ENCODE measurements at places on chromosomes 16 and 17.
A peak's percentile ranks its signal among the peaks of the same experiment; 100 is the strongest.

- no peak for DNase-seq
Measured at GRCh38 chr17:44007346-44008204, 3.2 kb downstream of the NAGS start.

GRCh38 chr17:48647103-48647962 lies 21.2 kb upstream of the HOXB9 start:
- DNase-seq = no peak

GRCh38 chr16:83145297-83145696 lies 518.5 kb downstream of the CDH13 start:
- DNase-seq = no peak

GRCh38 chr17:280216-280615 lies 72.4 kb downstream of the RPH3AL start:
- no peak for DNase-seq

DNA sequence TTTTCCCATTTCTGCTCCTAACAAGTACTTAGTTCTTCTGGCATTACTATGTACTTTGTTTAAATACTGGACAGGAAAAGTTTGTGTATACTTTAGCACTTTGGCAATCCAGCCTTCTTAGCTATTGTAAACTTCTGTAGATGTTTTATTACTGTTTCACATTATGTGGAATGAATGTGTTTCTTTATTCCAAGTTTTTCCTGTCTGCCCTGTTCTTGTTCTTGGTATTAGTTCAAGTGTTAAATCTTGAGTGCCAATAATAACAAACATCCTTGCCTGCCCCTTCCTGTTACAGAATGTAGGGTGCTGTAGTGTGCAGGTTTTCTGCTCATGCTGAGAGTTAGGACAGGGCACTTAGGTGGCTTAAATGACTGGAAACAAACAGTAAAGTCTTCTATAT lies 7.3 kb upstream of the CAPNS2 start:
- DNase-seq = no peak

DNA sequence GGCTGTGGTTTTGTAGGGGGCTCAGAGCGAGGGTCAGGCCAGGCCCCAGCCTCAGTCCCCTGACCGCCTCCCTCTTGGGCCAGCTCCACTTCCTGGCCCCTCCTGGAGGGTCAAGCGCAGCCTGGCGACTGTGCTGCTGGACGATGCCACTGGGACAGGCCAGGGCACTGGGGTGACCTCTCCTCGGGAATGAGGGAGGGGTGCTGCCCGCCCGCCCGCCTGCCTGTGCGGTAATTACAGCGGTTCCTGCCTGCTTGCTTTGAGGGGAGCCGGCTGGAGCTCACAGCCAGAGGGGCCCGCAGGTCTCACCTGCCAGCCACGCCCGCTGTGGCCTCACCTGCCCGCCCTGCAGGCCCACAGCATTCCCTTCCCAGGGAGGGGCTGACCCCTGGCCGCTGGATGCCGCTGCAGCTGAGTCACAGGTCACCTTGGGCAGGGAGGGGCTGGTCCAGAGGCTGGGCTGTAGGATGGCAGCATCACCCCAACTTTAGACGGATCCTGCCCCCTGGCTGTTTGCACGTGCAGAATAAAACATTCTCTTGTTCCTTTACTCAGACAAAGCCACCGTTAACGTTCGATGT lies 76.7 kb upstream of the CBX4 start:
- DNase-seq = peak; percentile 18

DNA sequence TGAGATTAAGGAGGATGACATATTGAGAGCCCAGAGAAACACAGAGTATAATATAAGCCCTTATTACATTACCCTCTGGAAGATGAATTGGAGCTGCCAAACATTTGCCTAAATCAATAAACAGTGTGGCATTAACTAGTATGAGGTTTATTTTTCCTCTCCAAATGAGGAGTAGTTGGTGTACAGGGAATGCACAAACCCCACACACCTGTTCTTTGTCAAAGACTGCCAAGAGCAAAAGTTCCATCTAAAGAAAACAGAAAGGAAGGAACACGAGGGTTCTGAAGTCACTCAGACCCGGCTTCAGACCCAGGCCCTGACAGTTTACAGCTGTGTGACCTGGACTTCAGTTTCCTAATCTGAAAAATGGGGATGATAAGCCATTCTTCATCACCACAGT lies 138.1 kb downstream of the SHISA9 start:
- DNase-seq = no peak

DNA sequence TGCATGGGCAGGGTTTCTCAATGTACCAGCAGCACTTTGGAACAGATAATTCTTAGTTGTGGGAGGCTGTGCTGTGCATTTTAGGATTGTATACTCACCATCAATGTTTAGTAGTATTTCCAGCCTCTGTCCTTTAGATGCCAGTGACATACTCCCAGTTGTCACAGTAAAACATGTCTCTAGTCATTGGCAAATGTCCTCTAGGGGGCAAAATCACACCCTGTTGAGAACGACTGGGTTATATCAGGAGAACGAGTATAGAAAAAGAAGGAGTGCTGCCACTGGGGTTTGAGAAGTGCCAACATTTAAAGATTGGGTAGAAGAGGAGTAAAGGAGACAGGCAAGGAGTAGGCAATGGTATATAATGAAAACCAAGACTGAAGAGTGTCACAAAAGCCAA lies 37.9 kb upstream of the SMIM36 start:
- no peak for DNase-seq

DNA sequence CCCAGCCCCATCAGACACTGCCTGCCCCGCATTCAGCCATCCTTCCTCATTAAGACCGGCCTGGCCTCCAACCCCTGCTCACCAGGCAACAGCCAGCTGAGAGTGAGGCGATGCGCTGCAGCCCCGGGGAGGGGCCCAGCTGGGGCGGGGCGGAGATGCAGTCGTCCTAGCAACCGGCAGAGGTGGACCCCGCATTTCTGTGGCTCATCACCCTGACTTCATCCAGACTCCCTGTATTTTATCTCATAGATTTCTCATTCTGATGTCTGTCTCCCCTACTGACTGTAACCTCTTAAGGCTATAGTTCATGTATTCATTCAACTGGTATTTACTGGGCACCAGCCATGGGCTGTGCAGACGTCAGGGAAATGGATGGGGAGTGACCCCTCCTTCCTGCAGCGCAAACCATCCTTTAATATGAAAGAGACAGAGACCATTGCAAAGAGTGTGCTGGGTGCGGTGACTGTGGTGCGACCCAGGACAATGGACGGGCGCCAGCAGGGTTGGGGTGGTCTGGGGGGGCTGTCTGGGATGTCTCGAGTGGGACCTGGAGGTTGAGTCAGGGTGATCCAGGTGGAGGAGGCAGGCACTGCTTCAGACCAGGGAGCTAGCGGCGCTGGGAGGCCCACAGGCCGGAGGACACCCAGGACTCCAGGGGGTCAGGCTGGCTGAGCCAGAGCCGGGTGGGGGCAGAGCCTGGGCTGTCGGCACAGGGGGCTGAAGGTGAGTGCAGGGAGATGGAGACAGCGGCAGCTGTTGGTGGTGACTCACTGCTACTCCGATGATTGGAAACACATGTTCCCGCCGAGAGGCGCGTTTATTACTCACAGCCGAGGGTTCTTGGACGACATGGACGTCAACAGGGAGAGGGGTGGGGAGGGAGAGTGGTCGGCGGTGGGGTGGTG lies 10.5 kb upstream of the TIMP2 start:
- DNase-seq = no peak

- DNase-seq = no peak
Measured at GRCh38 chr17:81479175-81480071, 33.2 kb downstream of the ACTG1 start.

- DNase-seq = peak; percentile 57
Measured at GRCh38 chr17:60599220-60599619, 773 bp upstream of the PPM1D start.

- no peak for DNase-seq
Measured at GRCh38 chr16:58346831-58347371, 45.4 kb upstream of the GINS3 start.

DNA sequence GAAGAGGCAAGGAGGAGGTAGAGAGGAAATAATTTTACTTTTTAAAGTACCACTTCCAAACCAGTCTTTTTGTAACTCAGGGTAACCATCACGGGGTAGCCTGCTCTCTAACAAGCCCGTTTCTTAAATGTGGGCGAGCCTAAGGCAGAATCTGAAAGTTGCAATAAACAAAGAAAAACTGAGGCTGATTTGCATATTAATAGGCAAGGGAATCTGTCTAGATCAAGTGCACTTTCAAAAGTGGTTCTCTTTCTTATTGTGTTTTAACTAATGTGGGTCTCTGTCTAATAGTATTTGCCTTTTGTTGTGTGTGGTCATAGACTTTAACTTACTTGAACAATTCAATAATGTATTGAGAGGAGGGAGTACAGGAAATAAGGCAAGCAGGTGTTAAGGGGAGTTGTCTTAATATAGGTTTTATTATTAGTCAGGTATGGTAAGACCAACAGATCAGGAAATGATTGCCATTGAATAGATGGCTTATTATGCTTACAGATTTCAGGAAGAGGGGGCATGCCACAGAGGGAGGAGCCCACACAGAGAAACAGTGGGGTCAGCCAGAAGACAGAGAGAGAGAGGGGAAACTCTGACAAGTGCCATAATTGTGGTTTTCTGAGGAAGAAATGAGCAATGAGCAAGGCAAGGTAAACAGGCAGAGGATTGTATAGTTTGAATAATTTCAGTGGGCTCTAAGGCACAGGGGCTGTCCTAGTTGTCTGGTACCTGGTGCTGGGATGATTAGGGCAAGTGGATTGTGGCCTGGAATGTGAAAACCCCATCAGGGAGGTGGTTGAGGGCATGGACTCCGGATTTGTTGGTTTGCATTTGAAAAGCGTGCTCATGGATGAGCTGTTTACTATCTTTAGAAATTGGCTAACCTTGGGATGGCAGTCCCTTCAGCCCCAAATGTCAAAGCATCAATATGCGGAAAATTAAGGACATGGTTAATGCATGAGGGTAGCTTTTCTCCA lies 237.2 kb downstream of the TOX3 start:
- no peak for DNase-seq

DNA sequence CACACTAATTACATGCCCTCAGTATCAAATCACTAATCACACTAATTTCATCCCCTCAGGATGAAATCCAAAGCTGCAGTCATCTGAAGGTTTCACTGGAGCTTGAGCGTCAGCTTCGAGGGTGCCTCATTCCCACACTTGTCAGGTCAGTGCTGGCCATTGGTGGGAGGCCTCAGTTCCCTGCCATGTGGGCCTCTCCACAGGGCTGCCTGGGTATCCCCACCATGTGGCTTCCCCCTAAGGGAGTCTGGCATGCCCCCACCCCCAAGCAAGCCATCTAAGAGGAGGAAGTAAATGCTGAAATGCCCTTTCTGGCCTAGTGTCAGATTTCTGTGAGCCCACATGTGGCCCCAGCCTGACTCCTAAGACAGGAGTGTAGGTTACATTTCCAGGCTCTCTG lies 78.6 kb upstream of the CDH5 start:
- no peak for DNase-seq

- DNase-seq = peak; percentile 9
Measured at GRCh38 chr16:77789085-77790008, 983 bp downstream of the VAT1L start.

- no peak for DNase-seq
Measured at GRCh38 chr16:58418601-58419000, 26.3 kb downstream of the GINS3 start.

GRCh38 chr16:77509051-77509450 lies 74.2 kb upstream of the ADAMTS18 start:
- DNase-seq = no peak

DNA sequence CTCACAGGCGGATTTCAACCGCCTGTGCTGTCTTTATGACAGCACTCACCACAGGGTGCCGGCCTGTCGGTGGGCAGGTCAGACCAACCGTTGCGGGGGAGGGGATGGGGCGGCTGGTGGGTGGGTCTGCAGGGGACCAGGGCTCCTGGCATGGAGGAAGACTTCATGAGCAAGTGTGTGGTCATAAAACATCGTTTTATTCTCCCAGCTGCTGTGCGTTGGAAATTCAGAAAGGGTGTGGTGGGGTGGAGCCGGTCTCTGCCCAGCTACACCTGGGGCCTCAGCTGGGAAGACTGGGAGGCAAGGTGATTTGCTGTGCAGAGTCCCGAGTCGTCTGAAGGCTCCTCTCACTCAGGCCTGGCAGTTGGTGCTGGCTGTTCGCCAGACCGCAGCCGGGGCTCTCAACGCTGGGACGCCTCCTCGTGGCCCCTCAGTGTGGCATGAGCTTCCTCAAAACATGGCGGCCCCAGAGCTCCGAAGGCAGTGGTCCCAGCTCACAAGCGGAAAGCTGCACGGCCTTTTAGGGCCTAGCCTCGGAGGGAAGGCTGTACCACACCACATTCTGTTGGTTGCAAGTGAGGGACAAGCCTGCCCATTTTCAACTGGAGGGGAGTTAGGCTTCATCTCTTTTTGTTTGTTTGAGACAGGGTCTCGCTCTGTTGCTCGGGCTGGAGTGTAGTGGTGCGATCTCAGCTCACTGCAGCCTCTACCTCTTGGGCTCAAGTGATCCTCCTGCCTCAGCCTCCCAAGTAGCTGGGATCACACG lies 45.8 kb upstream of the GSE1 start:
- no peak for DNase-seq
